ENCODE measurements at places on chromosomes 16 and 17.

DNA sequence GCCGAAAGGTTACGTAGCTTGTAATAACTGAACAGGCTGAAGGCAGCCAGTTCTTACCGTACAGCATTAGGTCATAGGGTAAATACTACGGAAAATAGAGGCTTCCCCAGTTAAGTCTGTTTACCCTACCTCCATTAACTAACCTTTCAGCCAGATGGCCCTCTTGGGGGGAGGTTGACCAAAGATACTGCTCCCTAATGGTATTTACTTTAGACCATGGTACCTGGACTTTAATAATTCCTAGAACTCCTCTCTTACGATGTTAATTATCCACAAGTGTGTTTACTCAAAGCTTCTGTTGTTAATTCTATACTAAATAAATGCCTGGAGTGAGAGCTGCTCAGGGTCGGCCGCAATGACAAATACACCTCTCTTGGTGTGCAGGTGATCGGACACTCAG, 9.8 kb upstream of the ADAT1 start:
- no peak for DNase-seq

GRCh38 chr17:77116371-77116860, 24.4 kb upstream of the SEC14L1 start:
- DNase-seq = no peak

- no peak for DNase-seq
These were observed 122.3 kb downstream of the GOSR1 start for GRCh38 chr17:30599428-30600059.

DNA sequence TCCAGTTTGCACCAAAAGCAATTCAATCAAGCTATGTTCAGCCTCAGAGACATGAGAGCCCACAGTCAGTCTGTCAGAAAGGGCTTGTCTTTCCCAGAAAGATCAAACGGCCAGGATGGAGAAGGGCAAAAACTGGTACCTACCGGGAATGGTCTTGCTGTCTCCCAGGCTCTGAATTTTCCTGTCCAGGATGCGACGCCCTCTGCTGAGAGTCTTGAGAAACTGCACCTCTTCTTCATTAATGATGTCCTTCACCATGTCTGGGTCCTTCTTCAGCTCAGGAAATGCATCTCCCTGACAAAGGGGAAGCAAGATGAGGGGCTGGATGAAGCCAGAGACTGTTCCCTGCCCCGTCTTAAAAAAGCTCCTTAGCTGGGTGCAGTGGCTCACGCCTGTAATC, 15.8 kb upstream of the EXOSC6 start:
- DNase-seq = no peak

DNA sequence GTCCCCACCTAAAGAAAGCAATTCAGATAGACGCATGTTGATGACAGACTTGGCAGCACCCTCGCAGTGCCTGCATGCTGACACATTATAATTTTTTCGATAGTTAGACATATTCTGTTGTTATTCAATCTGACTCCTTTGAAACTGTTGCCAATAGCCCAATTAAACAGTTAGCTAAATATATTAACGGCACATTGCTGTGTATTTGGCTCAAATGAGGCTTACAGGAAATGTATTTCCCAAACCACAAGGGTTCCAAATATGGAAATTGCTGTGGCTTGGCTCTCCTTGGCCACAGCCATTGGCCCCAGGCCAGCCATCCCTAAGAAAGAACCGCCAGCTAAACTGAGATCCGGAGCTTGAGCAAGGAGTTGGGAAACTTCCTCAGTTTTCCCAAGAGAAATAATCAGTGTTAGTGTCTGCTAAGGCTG, 31.1 kb downstream of the C16orf82 start:
- no peak for DNase-seq

DNA sequence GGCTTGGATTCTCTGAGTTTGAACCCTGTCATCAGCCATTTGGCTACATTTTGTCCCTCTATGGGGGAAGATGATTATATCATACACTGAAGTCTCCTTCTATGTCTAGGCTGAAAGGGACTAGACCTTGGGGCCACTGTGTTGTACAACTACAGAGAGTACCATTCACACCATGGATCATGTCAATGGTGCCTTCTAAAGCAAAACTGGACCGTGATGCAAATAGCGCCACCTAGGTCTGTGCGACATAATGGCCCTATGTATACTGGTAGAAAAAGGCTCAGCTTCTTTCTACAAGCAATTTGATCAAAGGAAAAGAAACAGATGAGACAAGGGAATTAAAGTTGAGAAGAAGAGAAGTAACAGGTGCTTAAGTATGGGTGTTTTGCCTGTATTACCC, 100.7 kb downstream of the LYRM1 start:
- no peak for DNase-seq

- DNase-seq = no peak
These were observed 382 bp downstream of the PITPNA start for GRCh38 chr17:1562176-1562643.

DNA sequence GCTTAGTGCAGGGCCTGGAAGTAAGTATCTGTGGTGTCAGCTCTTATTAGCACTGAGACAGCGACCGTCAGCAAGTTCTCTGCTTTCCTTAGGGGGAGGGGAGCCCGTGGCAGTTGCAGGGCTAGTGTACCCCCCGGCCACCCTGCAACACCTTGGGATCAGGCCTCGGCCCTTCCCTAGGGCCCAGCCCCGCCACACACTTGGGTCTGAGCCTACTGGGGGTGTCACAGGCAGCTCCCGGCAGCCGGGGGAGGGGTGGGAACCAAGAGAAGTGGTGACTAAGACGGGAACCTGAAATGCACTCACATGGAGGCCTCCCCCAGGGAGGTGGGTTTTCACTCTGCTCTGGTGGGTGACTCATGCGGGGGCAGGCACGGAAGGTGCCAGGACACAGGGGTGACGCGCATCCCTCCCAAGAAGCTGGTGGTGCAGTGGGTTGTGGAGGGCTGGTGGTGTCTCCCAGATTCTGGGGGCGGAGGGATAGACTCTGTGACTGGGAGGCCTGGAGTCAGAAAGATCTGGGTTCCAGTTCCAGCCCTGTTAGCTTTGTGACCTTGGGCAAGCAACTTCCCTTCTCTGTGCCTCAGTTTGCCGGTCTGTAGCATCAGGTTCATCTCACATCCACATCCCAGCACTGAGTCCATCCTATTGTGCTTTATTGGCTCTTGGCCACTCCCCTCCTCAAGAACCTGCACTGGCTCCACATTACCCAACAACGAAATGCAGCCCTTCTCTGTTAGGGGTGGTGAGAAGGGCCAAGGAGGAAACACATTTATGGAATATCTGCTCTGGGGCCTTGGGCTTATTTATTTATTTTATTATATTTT, 44.5 kb downstream of the LAT start:
- peak; percentile 49 for DNase-seq

DNA sequence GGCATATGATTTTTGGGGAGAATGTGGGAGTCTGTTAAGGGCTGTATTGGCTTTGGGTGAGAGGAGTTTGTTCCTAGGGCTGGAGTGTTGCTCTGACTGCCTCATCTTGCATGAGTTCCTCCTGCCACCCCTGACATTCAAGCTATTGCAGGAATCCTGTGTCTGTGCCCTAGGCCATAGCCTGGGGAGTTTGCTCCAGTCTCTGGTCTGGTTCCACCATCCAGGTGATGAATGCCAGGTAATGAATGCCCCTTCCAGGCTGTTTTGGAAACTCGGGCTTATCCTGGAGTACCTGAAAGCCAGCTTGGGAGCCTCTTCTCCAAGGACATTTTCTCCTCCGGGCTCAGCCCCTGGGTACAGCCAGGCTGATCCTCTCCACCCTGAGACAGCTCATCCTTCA, 117.0 kb upstream of the IRX3 start:
- no peak for DNase-seq

DNA sequence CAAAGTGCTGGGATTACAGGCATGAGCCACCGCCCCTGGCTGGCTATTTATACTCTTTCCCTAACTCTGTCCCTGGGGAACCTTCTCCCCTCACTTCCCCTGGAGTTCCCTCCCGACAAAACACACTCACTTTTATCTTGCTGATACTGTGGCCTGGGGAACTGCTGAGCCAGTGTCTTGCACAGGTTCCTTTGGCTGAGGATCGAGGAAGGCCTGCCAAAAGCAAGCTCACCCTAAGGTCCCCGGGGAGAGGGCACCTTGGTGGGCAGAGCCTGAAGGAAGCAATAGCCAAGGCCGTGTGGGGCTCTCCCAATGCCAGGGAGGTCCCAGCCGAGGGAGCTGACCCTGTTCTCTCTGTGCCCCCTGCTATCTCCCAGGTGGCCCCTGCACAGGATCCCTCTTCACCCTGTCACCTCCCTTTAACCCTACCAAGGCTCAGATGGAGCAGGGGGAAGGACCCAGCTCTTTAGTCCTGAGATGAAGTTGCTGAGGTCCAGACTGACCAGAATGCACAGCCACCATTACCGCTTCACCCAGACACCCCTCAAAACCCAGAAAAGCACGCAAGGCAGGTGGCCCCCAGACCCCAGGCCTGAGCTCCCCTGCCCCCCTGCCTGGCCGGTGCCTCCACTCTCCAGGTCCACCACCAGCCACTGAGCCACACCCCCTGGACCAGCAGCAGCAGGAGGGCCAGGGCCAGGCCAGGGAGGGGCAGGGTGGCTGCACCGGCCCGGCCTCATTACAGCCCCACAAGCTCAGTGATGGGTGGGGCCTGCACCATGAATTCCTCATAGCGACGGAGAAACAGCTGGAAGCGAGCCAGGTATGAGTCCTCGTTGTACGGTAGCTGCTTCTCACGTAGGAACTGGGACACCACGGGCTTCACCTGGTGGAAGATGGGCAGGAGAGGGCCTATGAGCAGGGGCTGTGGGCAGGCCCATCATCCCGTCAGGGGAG, 5.1 kb upstream of the FDXR start:
- DNase-seq = no peak

GRCh38 chr17:48378708-48379392, 51.2 kb downstream of the SKAP1 start:
- no peak for DNase-seq

GRCh38 chr16:24577167-24577566, 37.8 kb downstream of the RBBP6 start:
- DNase-seq = no peak

DNA sequence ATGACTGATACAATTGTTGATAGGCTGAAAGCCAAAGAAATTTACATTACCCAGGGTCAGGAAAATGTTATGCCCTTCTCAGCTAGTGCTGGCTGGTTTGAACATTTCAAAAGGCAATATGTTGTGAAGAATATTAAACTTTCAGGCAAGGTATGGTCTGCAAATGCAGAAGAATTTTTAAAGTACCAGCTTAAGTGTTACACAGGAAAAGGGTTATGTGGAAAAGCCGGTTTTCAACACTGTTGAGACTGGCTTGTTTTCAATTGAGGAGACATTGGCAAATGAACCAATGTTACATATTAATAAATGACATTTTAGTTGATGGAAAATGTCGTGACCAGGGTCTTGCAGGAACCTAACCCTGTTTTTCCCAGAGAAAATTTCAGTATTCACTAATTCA, 215.8 kb upstream of the TBX2 start:
- no peak for DNase-seq

DNA sequence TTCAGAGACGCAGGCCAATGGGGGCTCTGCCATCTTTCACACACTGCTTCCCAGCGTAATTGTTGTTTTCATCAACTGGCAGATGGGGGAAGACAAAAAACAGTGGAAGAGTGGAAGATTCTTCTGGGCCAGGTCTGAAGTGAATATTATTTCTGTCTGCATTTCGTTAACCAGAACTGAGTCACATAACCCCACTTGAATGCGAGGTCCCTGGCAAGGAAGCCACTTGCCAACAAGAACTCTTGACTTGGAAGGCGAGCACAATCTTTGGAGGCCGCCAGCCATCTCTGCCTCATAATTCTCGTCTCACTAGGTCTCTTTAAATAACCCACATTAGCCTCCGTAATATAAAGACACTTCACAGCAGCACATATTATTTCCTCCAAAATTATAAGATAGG, 75.4 kb downstream of the CYB561 start:
- no peak for DNase-seq

- no peak for DNase-seq
These were observed 6.8 kb downstream of the SPHK1 start for GRCh38 chr17:76391200-76391715.

DNA sequence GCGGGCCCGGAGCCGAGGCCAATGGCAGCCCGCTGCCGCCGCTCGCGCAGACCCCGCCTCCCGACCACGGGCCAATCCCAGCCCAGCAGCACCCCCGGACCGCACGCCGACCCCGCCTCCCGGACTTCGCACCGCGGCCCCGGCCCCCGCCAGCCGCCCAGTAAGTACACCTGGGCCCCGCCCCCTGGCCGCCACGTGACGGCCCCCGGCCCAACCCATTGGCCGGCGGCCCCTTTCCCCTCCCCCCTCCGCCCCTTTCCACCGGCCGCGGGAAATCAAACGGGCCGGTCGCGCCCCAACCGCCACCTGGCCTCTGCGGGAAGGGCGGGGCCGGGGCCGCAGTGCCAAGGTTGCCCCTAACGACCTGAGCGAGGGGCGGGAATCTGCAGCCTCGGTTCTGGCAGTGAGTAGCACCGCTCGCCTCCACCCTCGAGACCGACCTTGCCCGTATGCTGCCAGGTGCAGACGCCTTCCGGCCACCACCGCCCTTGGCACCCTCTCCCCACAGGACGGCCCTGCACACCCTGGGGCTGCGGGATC, at the start of gene YBX2:
Gene YBX2 (minus strand): TSS at position 26 of the 540 bp plus-strand sequence. CDS start 139 bp downstream, outside the sequence.
- peak; percentile 41 for DNase-seq

- no peak for DNase-seq
These were observed 73.4 kb downstream of the HELZ start for GRCh38 chr17:67171560-67171959.

GRCh38 chr16:87042551-87043230, 274.5 kb downstream of the C16orf95 start:
- DNase-seq = no peak

DNA sequence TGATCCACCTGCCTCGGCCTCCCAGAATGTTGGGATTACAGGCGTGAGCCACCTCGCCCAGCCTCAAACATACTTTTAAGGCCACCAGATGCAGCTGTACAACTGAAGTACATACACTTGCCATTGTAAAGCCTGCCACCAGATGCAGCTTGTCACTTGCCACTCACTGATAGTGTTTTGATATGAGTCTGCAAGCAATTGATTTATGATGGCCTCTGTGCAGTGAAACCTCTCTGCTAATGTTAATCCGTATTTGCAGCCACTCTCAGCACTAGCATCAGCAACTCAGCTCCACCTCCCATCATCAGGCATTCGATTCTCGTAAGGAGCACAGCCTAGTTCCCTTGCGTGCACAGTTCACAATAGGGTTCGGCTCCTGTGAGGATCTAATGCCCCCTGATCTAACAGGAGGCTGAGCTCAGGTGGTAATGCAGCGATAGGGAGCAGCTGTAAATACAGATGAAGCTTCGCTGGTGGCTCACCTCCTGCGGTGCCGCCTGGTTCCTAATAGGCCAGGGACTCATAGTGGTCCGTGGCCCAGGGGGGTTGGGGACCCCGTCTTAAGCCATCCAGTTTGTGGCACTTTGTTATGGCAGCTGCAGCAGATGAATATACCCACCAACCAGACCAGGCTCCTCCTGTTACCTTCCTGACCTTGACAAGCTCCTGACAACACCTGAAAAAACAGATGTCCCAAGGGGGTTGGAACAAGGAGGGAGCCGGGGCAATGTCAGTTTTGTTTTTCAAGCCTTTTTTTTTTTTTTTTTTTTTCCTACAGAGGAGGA, 1.3 kb upstream of the HERPUD1 start:
- DNase-seq = no peak

DNA sequence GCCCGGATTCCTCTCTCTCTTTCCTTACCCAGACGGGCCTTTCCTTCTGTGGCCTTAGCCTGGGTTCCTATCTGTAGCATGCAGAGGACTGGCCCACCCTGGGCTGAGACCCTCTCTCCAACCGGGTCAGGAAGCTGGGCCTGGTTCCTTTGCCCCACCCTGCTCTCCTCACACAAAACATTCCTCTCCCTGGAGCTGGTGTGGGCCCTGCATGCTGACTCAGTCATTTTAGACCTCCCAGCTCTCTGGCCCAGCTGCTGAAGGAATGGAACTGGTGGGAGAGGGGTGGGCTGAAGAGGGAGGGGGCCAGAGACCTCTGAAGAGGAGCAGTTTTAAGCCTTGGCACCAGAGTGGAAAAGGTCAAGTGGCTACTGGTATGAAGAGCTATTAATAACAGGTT, 957 bp downstream of the MYL4 start:
- no peak for DNase-seq

All from stimulated activated CD8-positive, alpha-beta memory T cell treated with anti-CD3 and anti-CD28 coated beads, Interleukin-7, amount 100 ng/mL, for 1 hour (primary cell).